Occipital lobe (tissue), 3 donors: ENCODE measurements at places on chromosomes 3 and 15.

- no peak for DNase-seq
These were observed 33.3 kb upstream of the ATG7 start for GRCh38 chr3:11238880-11239279.

- no peak for DNase-seq
These were observed 44.5 kb upstream of the C3orf80 start for GRCh38 chr3:160180581-160181216.

DNA sequence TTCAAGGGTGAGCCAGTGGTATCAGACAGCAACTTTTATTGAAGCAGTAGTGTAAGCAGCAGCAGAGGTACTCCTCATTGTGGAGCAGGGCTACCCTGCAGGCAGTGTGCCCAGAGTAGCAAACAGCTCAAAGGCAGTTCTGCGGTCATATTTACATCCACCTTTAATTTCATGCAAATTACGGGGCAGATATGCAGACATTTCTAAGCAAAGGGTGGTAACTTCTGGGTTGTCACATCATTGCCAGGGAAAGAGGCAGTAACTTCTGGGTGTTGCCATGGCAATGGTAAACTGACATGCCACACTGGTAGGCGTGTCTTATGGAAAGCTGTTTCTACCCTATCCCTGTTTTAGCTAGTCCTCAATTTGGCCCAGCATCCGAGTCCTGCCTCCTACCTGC, 46.5 kb upstream of the CLDN18 start:
- no peak for DNase-seq

- DNase-seq = no peak
These were observed 92.0 kb downstream of the RAD18 start for GRCh38 chr3:8871306-8871705.

DNA sequence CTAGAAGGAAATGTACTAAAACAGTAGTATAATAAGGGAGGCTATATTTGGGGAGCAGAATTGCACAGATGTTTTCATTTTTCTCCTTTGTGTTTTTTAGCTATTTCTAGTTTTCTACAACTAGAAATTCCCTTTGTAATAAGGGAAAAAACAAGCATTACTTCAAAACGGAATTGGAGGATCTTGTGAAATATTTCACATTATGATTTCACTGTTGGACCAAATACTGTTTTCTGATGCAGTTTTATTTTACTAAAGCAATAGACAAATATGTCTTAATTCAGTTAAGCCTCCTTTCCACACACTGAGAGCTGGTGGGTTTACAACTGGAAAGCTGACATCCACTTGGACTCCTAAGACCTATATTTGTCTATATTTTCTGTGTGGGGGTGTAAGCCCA, 7.3 kb downstream of the CCR1 start:
- DNase-seq = no peak

GRCh38 chr3:23996095-23996524, 51.0 kb downstream of the NR1D2 start:
- no peak for DNase-seq

DNA sequence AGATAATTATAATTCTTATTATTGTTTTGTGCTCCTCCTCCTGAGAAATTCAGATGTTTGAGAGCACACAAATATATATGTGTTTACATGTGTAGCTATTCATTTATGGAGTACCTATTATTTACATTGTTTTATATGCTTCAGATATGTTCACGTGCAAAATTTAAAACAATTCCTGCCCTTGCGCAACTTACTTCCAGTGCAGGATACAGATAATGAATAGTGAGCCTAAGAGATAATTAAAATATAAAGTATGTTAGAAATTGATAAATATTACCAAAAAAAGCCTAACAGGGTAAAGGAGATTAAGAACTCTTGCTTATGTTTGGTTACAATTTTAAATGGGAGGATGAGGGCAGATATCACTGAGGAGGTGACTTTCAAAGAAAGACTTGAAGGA, 81.7 kb upstream of the DPH6 start:
- DNase-seq = no peak

DNA sequence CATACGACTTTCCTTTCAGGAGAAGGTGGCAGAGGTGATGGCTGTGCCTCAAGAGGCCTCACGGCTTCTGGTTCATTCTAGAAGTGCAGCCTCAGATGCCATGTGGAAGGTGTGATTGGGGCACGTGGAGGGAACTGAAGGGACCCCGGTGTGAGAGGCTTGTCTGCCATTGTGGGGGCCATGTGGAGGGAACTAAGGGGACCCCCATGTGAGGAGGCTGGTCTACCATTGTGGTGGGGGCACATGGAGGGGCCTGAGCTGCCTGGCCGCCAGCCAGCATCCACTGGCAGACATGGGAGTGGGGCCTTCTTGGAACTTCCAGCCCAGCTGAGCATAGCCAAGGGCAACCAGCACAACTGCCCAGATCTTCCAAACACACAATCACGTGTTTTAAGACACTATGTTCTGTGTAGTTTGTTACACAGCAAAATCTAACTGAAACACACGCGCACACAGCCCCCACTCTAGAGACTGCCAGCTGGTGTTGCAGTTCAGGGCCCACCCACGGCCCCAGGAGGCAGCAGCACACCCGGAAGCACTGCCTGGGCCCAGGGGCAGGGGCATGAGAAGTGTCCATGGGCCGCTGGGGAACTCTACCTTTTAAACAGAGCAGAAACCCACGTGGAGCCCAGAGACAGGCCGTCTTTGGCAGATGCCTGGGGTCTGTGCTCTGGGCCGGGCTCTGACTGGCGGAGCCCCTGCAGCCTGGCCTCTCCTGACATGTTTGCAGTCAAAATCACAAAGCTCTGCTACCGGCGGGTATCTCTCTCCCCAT, 66.8 kb downstream of the IQSEC1 start:
- no peak for DNase-seq

GRCh38 chr15:70382762-70383458, 285.2 kb upstream of the TLE3 start:
- no peak for DNase-seq

DNA sequence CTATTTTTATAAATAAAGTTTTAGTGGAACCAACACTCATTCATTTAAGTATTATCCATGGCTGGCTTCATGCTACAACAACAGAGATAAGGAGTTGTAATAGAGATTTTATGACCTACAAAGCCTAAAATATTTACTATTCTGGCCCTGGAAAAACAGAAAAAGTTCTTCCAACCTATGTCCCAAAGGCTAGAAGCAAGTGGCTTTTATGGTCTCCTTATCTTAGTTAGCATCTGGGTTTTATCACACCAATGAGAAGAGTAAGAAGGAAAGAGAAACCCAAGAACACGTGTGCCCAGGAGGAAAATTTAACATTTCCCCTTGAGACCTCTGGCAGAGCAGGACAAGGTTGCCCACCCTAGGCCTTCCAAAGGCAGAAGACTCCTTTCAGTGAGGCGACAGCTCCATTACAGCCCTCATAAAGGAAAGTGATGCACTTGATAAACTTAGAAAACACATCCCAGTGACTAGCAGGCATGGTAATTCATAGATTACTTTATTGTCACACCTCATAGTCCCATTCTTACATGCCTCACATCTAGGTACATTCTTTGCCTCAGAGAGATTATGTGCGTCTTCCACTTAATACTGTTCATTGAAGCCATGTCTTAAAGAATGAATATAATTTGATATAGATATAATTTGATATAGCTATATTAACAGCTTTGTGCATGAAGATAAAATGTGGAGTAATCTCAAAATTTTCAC, 113.2 kb upstream of the ACP3 start:
- no peak for DNase-seq

GRCh38 chr3:68751888-68752287, 180.5 kb downstream of the TAFA4 start:
- DNase-seq = no peak

- DNase-seq = no peak
These were observed 25.3 kb downstream of the RBPMS2 start for GRCh38 chr15:64749999-64750657.

DNA sequence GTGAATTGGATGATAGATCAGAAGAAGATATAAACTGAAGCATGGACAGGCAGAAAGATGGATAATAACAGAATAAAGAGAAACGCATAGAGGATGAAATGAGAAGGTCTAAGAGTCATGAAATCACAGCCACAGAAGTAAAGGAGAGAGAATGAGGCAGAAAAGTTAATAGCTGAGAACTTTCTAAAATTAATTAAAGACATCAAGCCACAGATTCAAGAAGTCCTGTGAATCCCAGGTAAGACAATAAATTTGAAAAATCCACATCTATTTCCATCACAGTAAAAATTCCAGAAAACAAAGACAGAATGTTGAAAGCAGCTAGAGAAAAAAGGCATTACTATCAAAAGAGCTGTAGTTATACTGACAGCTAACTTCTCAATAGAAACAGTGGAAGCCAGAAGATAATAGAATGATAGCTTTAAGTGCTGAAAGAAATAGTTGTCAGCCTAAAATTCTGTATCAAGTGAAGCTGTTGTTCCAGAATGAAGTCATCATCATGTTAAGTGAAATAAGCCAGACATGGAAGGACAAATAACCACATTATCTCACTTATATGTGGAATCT, 12.0 kb downstream of the ACVR2B start:
- no peak for DNase-seq

DNA sequence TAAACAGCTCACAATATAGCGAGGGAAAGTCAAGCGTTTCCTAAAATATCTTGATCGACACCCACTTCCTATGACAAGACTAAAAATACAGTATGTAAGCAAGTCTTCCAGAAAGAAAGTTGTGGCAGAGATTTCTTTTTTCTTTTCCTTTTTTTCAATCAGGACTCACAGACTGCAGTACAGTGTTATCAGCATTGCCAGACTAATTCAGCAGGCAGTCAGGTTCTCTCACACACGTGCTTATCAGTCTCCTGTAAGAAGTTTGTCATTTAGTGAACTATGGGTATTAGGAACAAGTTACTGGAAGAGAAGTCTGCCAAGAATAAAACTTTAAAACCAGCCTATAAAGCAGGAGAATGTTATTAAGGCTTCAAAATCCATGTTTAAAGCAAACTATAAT, 32.8 kb upstream of the ZNF385D start:
- DNase-seq = no peak

DNA sequence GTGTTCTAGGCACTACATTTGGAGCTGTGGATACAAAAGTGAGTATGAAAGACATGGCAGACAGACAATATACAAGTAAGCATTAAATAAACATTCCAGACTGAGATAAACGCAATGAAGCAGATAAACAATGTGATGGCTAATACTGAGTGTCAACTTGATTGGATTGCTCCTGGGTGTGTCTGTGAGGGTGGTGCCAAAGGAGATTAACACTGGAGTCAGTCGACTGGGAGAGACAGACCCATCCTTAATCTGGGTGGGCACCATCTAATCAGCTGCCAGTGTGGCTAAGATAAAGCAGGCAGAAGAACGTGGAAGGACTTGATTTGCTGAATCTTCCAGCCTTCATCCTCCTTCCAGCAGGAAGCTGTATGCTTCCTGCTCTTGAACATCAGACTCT, 77.2 kb downstream of the CADPS start:
- no peak for DNase-seq

DNA sequence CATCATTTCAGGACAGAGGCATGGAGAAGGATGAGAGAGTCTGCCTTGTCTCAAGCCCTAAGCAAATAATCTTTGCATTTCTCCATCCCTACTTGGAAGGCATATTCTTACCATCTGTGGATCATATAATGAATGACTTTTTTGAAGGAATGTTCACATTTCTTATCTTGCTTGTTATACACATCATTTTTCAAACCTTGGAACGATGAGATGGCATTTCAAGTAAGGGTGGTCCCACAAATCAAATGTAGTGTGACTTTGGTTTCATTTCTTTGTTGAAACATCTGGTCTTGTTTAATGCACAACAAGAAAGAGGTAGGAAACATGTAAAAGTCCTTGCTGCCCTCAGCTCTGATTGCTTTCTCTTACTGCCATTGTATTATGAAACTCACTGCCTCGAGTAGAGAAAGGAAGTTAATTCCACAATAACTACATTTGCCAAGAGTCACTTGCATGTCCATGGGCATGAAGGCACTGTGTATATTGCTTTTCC, 32.1 kb downstream of the RBMS3 start:
- no peak for DNase-seq

- DNase-seq = no peak
These were observed 30.5 kb downstream of the OXSM start for GRCh38 chr3:25820366-25820765.

DNA sequence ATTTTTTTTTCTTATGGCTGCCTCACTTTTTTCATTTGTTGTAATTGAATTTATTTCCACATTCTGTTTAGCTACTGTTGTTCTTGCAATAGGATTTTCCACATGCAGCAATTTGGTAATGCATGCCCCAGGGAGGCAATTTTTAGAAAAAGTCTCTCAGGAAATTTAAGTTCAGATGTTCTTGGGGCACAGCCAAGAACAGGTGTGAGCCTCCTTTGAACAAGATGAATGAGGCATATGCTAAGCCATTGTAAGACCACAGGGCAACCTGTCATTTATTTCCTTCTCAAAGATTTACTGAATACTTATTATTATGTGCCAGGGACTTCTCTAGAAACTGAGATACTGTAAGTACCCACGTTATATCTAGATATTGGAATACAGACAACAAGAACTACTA, 549.5 kb downstream of the DIPK2A start:
- DNase-seq = no peak

GRCh38 chr3:97495896-97496295, 268.7 kb upstream of the ARL6 start:
- no peak for DNase-seq

DNA sequence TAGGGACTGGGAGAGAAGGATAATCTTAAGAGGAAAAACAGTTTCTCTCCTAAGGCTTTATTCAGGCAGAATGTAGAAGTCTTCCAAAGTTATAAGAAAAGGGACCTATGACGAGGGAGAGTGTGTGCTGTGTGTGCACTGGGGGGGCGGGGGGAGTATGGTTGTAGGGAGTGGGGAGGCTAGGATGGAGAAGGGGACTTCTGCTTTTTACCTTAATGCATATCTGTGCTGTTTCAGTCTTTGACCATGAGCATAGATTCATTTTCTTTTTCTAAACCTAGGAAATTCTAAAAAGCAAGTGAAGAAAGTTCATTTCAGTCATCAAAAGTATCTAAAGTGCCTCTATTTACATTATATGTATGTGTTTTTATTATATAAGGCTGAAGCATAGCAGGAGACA, 52.6 kb upstream of the RASA2 start:
- no peak for DNase-seq

- DNase-seq = no peak
These were observed 38.1 kb downstream of the C3orf70 start for GRCh38 chr3:185114756-185115155.

GRCh38 chr3:54243056-54243931, 120.9 kb downstream of the CACNA2D3 start:
- peak; percentile 42 for DNase-seq

DNA sequence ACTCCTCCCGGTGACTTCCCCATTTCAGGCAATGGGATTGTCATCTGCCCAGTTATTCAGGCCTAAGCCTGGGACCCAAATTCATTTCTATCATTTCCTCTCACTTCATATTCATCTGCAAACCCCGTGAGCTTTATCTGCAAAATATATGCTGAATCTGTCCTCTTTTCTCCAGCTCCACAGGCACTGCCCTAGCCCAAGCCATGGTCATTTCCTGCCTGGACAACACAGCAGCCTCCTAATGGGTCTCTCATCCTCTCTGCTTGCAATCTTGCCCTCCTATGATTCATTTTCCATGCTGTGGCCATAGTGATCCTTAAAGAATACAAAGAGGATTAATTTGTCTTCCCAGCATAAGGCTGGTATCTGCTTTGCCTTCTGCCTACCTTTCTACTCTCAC, 6.1 kb downstream of the RBP2 start:
- no peak for DNase-seq
